ENCODE measurements at places on chromosomes 2 and 18. TPM values are rescaled to one million over a fixed set of nuclear protein-coding genes. Genes with fewer than 3 reads are reported as not detected.

DNA sequence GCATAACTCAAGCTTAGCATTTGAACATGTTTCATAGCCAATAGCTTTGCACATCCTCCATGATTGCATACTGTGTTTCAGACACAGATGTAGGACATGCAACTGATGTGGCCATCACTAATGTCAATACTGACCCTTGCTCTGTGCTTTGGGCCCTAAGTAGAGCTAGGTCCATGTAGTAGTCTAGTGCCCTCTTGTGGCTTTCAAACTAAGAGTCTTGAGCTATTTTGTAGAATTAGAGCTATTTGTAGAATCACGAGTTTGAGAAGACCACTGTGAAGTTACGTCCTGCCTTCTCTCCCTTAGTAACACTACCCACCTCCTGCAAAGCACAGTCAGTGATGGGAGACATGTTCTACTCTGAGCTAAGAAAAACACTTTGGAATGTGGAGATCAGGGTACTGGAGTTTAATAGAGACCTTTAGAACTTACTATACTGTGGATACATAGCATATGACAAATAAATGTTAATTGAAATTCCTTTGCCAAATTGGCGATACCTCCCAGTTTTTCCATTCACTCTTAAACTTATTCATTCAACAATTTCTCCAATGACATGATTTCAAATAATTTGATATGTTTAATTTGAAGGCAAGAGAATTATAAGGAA is 306.5 kb upstream of the TNP1 start:
- DNase-seq, result no peak

DNA sequence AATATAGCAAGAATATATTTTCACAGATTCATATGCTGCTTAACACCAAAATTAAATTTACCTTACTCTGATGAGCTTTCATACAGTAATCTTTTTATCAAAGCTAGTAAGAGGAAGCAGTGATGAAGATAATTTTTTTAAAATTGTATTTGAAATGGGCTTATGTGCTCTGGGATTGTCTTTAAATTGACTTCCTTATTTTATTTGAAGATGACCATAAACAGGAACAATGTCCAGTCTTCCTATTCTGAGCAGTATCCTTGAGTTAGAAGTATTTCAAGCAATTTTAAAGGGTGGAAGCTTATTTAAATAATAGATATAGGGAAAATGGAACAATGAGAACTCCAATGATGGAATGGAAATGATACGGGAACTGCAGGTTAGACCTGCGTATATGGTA is 211.6 kb downstream of the MCFD2 start:
- no peak for DNase-seq

DNA sequence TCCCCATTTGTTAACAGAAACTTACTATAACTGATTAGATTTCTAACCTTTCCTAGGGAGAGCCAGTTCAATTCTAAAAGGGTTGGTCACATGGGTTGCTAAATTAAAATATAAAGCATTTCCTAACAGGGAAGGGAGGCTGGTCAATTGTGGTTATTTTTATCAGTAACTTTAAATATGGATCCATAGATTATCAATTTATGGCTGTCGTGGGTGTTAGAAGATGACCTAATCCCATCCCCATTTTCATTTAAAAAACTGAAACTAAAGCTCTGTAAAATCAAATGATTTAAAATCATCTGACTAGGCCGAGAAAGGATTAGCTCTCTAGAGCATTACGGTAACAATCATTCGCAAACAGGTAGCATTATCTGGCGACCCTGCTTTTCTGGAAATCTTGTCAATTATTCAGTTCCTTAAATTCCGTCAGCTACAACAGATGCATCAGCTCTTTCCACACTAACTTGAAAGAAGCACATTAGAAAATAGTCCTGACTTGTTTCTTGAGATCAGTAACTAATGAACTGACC is 953 bp upstream of the HNRNPA3 start:
- no peak for DNase-seq

- DNase-seq, result no peak
Observed at GRCh38 chr2:105248316-105249070, 7.0 kb downstream of the GPR45 start.

DNA sequence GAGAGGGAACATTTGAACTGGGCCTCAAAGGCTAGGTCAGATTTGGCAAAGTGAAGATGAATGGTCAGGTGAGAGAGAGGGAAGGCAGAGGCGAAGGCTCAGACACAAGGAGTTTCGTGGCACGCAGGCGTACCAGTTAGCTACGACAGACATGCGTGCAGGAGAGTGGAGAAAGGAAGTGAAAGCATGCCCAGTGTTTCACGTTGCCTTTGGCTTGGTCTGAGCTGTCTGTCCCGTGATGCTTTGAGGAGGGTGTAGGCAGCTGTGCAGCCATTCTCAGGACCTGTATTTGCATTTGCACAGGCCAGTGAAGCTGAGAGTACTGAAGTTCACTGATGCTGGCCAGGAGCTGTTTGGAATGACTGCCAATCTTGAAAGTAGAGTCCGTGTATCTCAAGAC is 69.5 kb downstream of the HNRNPLL start:
- no peak for DNase-seq

DNA sequence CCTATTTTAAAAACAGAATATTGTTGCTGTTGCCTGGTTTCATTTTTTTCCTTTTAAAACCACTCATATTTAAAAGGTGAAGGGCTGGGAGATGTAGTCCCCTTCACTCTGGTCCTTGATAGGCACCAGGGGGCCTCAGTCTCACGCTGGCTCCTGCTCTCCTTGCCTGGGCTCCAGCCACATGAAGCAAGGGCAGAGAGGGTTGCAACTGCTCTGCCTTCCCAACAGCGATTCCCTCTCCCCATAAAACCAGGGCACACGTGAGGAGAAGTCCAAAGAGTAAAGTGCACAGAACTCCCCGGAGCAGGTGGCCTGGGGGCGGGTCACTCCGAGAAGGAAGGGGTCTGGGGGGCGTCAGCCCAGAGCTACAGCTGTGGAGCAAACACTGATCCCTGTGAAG is 12.8 kb downstream of the TMEM127 start:
- no peak for DNase-seq

CHRNG gene
- not detected for polyA plus RNA-seq

CDH19 gene
- 10.3 TPM for polyA plus RNA-seq

IHH gene
- 0.13 TPM for polyA plus RNA-seq
